ENCODE measurements at places on chromosomes 4 and X.

- DNase-seq = no peak
These were observed 6.2 kb upstream of the C4orf50 start for GRCh38 chr4:6024313-6024960.

DNA sequence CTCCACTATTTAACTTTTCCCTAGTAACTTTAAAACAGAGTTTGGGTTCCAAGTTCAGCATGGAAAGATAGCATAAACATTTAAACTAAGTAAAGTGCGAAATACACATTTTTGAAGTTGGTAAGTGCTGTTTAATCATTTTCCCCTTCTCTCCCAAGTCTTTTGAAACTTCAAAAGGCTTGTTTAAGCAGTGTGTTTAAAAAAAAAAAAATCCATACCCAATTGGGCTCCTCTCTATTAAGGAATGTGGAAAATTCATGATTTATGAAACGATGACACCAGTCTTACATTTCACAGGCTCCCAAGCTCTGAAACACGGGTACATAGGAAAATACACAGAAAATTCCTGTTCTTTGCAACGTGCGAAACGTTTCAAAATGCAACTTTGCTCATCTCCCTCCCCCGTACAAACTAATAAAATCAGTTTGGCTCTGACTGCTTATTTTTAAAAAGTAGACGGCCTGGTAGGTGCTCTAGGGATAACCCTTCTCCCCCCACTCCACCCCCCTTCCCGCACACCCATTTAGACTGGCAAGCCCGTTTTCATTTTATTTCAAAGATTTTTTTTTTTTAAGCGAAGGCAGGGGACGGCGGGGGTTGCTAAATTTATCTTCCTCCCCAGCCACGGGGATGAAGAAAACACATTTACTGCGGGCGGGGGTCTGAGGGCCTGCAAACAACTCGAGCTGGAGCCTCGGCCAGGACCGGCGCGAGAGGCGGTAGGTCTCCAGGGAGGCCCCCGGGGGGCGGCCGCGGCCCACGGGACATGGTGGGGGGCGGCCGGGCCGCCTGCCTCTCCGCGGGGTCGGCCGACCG lies 786 bp upstream of the ZFX start:
- peak; percentile 4 for DNase-seq

GRCh38 chr4:726235-726787 lies 20.7 kb downstream of the PCGF3 start:
- DNase-seq = no peak

DNA sequence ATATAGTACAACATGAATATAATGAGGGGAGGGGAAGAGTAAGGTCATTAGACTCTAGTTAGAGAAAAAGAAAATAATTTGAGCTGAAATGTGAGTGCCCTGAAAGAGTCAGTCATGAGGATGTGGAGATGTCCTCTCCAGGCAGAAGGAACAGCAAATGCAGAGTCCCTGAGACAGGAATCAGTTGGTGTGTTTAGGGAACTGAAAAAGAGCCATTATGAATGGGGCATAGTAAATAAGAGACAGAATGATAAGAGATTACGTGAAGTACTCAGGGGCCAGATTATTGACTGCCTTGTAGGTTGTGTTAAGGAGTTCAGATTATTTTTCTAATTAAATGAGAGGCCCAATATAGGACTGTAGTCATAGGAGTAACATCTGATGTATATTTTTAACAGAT lies 147.0 kb downstream of the PDLIM5 start:
- no peak for DNase-seq

DNA sequence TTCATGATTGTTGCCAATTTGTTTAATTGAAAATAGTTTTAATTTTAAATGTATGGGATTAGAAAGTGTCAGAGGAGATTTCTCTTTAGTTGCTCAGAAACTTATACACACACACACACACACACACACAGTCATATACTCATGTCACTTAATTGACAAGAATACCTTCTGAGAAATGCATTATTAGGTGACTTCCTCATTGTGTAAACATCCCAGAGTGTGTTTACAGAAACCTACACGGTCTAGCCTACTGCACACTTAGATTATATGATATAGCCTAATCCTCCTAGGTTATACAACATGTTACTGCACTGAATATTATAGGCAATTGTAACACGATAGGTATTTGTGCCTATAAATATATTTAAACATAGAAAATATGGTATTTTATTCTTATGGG lies 1327.4 kb downstream of the FSTL5 start:
- no peak for DNase-seq

GRCh38 chrX:72526534-72527508 lies 45.8 kb downstream of the HDAC8 start:
- no peak for DNase-seq

GRCh38 chr4:83561381-83561780 lies 25.5 kb downstream of the GPAT3 start:
- no peak for DNase-seq

Data from stimulated activated CD4-positive, alpha-beta T cell treated with anti-CD3 and anti-CD28 coated beads, Interleukin-4, amount 100 ng/mL, for 48 hours (primary cell).